ENCODE measurements at places on chromosomes 11 and 22.

GRCh38 chr22:26391091-26391490 is 38.0 kb upstream of the ASPHD2 start:
- DNase-seq, result no peak

- DNase-seq, result no peak
These were observed 2.1 kb downstream of the LGALS1 start for GRCh38 chr22:37677493-37677974.

DNA sequence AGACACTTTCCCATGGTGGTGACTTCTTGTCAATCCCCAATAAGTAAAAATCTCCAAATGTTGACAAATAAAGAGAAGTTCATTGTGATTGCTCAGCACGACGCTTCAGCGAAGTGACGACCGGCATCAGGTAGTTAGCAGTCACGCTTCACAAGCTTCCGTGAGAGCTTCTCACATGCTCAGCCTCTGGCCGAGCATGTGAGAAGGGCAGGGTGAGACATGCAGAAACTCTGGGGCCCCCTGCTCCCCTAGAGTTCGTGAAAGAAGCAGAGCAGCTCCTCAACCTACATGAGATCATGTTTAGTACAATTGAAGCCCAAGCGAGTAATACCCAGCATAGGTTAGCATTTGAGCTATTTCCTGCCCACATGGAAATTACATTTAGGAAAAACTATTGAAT is 4.4 kb upstream of the C11orf16 start:
- DNase-seq, result no peak

GRCh38 chr11:843086-843734 is 558 bp downstream of the TSPAN4 start:
- no peak for DNase-seq

- no peak for DNase-seq
These were observed 88.5 kb upstream of the FIBIN start for GRCh38 chr11:26905368-26905767.

GRCh38 chr11:121071846-121072450 is 29.1 kb upstream of the TECTA start:
- no peak for DNase-seq

DNA sequence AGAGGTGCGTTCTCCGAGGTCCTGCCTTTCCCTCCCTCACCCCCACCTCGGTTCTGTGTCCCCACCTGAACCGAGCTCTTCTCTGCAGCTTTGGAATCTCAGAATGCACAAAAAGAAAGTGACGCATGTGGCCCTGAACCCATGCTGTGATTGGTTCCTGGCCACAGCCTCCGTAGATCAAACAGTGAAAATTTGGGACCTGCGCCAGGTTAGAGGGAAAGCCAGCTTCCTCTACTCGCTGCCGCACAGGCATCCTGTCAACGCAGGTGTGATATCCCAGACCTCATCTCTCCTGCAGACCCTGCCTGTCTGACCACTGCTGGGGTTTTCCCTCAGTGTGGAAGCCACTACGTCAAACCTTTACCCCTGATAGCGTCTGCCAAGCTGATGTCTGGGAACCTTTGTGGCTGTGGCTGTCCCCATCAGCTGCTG is 13.9 kb downstream of the ACP2 start:
- DNase-seq, result peak; percentile 20

DNA sequence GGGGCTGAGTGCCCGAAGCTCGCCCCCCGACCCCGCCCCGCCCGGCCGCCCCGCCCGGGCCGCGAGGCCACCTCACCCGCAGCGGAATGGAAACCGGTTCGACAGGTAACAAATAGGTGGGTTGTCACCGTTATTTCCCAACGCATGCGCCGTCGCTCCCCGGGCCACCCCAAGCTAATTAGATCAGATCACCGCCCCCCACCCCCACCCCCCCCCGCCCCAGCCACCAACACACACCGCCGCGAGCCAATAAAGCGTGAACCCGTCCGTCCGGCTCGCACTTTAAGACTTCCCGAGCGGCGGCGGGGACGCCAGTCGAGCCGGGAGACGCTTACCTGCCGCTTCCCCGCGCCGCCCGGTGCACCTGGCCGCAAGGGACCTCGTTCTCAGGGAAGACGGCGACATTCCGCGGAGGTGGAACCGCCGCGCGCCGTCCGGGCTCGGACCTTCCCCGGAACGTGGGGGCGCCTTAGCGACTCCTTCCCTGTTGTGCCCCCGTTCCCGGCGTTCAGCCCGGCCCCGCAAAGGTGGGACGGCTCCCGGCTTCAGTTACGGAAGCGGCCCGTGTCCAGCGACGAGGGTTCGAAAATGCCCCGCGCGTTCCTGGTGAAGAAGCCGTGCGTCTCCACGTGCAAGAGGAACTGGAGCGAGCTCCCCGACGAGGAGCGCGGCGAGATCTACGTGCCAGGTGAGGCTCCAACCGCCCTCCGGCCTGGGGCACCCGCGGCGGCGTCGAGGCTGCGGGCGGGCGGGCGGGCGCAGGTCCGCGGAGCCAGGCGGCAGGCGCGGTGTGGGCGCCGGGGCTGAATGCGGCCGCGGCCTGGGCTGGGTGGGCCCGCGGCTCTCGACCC is at the start of gene OVOL1:
Gene OVOL1, plus strand, starts transcription at position 278 of the 851 bp plus-strand sequence. Its CDS starts 311 bp downstream, at position 589.
- no peak for DNase-seq

- DNase-seq, result no peak
These were observed 57.2 kb downstream of the SBF2 start for GRCh38 chr11:10236840-10237239.

GRCh38 chr11:83206221-83206620 is 12.7 kb downstream of the ANKRD42 start:
- DNase-seq, result no peak

DNA sequence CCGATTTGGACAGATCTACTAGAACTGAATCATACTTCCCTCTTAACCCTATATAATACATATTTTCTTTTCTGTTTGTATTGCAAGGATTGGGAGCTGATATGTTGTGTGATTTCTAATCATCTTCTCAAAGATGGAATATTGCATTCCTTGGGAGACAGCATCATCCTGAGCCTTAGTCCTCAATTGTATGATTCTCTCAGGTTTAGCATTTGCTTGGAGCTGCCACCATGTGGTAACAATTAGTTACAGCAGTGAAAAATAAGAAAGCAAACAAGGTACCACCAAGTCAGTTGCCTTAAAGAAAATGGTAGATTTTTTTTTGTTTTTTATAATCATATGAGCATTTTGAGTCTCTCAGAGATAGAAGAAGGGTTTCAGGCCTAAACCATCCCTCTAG is 11.9 kb downstream of the SNX19 start:
- DNase-seq, result no peak

DNA sequence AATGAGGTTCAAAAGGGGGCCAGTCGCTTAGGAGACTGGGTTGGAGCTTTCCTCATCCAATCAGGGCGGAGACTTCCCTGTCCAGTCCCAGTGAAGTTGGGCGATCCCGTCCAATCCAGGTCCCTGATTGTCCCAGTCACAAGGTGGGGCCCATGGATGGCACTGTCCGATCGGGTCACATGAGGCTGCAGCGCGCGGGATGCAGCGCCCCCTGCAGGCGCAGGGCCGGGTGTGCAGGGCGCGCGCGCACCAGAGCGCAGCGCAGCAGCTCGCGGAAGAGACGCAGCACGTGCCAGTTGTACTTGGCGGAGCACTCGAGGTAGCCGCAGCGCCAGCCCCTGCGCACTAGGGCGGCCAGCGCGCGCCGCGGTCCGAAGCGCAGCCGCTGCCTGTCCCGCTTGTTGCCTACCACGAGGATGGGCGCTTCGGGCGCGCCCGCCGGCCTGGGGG is 2.3 kb downstream of the RASL10A start:
- DNase-seq, result peak; percentile 35

DNA sequence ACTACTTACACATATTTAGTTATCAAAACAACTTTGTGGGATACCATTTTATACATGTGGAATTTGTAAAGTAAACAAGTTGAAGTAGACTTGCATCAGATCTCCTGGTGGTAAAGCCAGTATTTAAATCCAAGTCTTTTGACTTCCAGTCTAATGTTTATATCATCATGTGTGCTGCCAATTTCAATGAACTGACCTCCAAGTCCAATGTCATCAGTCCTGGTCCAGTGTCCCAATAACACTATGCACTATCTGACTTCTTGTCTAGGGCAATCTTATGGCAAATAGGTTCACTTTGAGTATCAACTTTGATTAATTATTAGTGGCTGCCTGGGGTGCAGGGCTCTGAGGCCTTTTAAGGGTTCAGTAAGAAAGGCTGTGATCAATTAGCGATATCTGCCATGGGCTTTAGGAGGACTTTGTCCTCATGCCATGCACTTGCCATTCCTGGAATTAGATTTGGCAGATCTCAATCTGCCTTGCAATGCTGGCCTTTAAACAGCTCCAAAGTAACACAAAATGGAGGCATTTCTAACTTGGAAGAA is 9.6 kb upstream of the PTS start:
- no peak for DNase-seq

DNA sequence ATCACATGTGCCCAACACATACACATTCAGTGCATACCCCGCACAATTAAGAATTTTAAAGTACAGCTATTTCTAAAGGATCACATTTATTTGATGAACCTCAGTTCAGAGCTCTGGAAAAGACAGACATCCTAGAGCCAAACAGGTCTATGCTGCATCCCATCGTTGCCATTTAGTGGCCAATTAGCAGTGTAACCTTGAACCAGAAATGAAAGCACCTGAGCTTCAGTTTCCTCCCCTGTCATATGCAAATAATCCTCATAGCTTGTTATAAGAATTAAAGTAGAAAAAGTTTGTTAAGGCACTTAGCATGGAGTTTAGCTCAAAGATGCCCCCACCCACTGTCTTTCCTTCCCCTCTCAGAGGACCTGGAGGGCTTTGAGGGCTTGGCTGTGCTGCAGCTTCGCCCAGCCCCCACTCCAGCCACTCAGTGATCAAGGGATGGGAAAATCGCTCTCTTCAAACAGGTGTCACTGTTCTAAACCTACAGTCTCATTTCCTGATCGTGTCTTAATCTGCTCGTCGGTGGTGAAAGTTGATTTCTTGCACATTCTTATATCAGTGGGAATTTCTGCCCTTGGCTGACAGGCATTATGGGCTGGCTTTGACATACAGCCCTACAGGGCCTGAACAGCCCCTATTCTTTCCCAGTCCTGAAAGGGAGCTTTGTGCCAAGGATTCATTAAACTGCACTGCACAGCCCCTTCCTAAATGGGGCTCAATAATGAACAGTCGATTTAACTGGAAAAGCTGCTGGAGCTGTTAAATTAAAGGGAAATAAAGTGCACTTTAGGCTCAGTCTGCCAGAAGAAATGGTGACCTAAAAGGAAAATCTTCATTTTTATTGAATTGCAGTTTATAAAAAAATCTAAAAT is 23.3 kb upstream of the FAM181B start:
- DNase-seq, result no peak

- no peak for DNase-seq
These were observed 228.9 kb downstream of the CTTN start for GRCh38 chr11:70627219-70627618.

- DNase-seq, result no peak
These were observed 31.8 kb downstream of the ETS1 start for GRCh38 chr11:128555606-128556005.

DNA sequence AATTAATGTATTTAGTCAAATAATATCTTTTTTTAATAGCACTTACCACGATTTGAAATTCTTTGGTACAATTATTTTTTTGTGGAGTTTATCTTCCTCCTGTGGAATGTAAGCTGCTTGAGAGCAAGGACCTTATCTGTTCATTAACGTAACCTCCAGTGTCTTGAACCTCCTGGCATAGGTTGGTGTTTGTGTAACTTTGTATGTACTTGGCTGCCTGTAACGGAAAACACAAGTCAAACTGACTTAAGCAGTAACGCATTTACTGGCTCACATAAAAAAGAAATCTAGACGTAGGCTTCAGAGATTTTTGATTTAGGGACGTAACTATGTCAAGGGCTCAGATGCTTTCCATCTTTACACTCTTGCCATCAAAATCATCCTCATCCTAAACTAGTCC is 56.1 kb downstream of the ARHGEF12 start:
- no peak for DNase-seq

GRCh38 chr22:31901388-31902137 is 42.8 kb upstream of the YWHAH start:
- no peak for DNase-seq

DNA sequence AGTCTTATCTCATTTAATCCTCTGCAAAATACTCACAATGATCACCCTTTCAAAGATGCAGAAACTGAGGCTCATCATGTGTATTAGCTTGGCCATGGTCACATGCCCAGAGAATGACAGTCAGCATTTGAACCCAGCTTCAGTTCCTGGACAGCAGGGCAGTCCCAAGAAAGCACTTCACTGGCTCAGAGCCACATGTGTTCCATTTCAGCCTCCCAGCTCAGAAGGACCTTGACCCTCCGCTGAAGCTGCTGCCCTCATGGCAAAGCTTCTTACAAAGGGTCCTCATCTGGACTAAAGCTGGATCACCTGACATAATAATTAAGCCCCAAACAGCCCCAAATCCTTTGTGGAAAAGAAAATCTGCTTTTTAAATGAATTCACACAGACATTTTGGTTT is 37.0 kb downstream of the TENM4 start:
- no peak for DNase-seq

GRCh38 chr22:47615051-47615450 is 852.6 kb downstream of the TBC1D22A start:
- no peak for DNase-seq

GRCh38 chr11:72625691-72626413 is 48.4 kb downstream of the PDE2A start:
- no peak for DNase-seq

GRCh38 chr22:37741312-37741795 is 44.5 kb downstream of the TRIOBP start:
- DNase-seq, result no peak

- DNase-seq, result no peak
These were observed 30.8 kb downstream of the MRTFA start for GRCh38 chr22:40605761-40606160.

DNA sequence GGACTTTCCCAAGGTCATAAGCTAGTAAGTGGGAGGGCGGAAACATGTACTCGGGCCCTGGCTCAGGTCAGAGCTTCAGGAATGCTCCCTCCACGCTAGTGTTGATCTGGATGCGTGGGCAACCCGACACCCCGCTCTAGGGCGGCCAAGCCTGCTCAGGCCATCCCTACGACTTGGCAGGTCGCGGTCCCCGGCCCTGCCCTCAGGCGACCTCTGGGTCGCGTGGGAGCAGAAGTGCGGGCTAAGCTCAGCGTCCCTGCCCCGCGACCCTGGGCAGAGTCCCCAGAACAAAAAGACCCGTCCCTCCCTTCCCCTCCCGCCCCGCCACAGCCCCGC is 781 bp upstream of the TEF start:
- no peak for DNase-seq

- peak; percentile 22 for DNase-seq
These were observed 21.7 kb downstream of the CAVIN3 start for GRCh38 chr11:6298605-6299004.
